ENCODE measurements at places on chromosomes 7 and 10.

GRCh38 chr7:66047426-66047825 lies 28.2 kb upstream of the ASL start:
- DNase-seq = no peak

DNA sequence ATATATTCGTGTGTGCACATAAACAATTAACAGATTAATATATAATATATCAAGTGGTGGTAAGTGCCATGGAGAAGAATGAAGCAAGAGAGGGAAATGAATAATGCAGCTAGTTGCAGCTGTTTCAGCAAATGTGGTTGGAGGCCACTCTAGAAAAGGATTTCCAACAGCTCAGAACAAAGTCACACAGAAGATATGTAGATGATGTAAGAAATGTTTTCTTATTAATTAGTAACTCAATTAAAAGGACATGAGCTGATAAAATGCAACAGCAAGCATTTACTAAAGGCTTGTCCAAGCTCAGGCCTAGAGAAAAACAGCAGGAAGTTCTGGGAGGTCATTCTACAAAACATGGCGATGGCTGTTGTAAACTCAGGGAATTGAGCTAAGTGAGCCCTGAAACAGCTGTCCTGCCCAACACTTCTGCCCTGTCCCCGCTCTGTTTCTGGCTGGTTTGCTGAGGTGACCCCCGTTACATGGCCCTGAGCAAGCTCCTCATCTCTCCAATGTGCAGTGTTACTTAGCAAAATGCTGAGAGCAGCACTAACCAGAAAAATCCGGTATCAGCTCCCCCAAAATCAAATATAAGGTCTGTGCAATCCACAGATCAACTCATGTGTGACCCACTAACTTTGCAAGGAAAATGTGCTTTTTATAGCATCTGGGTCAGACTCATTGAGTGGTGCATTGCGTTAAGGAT lies 23.4 kb upstream of the C10orf67 start:
- no peak for DNase-seq

GRCh38 chr10:42866115-42866995 lies 83.8 kb downstream of the BMS1 start:
- DNase-seq = no peak

- no peak for DNase-seq
Observed at GRCh38 chr7:149666360-149666945, 106.9 kb downstream of the ZNF467 start.

- no peak for DNase-seq
Observed at GRCh38 chr10:17880601-17881000, 71.1 kb upstream of the SLC39A12 start.

DNA sequence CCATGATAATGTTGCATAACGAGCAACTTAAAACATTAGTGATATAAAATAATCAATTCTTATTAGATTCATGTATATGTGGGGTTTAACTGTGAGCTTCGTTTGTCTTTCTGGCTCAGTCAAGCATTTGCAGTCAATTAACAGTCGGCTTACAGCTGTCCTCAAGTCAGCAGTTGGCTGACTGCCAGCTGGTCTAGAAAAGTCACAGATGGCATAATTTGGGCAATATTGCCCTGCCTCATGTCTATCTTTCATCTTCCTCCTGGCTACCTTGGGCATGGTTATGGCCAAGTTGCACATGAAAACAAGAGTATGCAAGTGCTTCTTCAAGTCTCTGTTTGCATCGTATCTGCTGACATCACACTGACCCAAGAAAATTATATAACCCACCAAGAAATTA lies 186.1 kb upstream of the ZWINT start:
- DNase-seq = no peak

DNA sequence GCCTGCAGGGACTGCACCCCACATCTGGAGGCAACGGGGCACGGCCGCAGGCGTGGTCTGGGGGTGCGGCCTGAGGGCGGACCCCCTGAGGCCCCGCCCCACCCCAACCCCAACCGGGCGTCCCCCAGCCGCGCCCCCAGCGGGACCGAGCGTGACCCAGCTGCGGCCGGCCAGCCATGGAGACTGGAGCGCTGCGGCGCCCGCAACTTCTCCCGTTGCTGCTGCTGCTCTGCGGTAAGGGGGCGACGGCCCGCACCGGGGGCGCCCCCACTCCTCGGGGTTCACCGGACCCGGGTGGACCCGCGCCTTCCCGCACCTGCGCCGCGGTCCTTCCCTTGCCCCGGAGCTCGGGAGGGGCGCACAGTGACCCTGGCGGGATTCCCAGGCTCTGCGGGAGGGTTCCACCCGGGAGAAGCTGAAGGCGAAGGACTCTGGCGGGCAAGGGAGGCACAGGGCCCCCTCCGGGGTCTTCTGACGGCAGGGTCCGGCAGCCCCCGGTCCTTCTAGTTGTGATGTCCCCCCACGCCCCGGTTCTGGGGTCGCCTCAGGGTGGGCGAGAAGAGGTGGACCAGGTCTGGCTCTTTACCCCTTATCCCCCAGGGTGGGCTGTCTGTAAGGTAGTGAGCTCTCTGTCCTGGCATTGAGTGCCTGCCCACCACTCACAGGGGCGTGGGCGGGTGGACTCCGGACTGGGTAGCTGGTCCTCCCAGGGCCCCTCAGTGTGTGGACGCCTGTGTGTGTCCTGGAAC lies at the start of gene RAMP3:
Gene RAMP3 (plus strand): TSS at position 139 of the 749 bp plus-strand sequence. CDS start 38 bp downstream, at position 177.
- no peak for DNase-seq

DNA sequence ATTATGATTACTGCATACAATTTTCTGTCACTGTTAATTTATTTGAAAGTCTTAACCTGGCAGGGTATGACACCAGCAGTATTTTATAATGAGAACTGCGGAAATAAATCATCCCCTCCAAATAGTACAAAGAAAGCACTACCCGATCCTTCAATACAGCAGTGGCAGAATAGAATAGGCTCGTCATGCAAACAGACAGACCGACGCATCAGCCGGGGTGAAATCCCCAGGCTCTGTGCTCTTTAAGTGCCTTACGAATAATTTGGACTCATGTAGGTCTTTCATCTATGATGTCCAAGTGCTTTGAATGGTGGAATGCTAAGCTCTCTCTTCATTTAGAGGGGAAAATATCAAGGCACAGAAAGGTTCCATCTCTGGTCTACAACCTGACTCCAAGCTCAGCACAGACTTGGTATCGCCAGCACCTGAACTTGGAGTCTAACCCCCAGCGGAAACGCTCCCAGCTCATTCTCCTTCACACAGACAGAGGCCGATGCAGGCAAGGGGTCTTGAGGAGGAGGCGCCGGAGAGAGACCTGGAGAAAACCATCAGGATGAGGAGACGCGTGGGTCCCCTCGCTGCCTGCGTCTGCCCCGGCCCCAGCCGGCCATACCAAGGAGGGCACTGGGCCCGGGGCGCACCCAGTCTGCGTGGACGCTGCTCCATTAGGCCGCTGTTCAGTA lies 568.1 kb upstream of the MKI67 start:
- no peak for DNase-seq

- DNase-seq = no peak
Observed at GRCh38 chr7:45082031-45082830, 6.5 kb downstream of the NACAD start.

DNA sequence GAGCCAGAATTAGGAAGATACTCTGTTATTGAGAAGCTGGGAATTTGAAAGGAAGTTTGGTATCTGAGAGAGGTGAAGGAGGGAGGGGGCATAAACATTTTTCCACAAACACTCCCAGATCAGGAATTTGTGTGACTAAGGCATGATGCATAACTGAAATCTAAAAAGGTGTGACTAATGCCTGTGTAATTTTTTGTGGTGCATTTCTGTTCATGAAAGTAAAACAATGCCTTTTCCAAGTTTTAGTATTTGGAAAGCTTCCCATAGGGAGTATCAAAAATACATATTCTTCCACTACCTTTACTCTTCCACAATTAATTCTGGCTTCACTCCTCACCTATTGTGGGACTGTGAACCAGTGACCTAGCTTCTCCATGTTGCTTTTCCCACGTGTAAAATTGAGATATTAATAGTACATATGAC lies 56.4 kb upstream of the CAV2 start:
- DNase-seq = no peak

DNA sequence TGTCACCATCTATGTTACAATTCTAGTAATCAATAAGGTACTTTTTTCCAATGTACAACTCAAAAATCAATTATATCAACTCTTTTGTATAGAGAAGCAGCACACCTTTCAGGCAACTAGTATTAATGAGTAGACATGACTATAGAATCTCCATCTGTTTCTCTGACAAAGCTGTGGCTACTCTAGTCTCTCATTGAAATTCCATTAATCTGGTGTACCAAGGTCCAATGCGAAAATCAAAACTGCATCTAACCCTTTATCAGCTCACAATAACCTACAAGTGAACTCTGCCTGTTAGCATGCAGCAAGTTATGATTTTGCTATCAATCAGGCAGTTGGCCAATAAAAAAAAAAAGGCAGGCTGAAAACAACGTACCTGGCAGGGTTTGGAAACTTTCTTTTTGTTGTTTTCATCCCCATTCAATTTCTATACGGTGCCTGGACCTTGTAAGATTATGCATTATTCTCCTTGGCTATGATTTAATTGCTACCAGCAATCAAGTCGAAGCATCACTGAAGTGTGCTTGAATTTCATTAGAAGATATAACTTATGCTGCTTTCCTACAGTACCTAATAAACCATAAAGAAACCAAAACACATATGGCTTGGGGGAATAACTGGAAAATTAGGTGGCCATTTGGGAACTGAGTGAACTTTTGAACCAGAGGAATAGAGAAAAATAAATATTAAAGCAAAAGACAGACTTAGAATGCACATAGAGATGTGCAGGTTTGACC lies 23.2 kb downstream of the SKAP2 start:
- DNase-seq = no peak

GRCh38 chr10:60963441-60964256 lies 19.7 kb upstream of the RHOBTB1 start:
- no peak for DNase-seq

DNA sequence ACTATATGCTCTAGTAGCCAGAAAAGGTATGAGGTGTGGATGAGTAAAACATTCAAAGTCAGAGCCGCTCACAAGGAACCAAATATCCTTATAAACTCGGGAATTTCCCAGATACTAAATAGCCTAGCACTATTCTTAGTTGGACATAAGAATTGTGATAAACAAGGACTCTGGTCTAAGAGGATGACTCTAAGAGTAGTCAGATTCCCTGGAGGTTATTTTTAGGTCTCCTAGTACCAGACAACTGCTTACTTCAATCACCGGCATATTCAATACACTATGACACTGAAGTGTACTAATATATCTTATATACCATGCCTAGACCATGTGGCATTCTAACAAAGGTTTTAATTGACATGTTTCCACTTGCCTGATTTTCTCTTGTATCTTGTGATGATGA lies 56.5 kb downstream of the LMBR1 start:
- DNase-seq = no peak

- no peak for DNase-seq
Observed at GRCh38 chr10:63646491-63646890, 125.3 kb downstream of the REEP3 start.

GRCh38 chr10:124092860-124093773 lies at the start of gene CHST15:
TSS of gene CHST15 (minus strand) at chr10:124093598. CDS start at chr10:124046212, 47,386 bp downstream.
- DNase-seq = no peak

DNA sequence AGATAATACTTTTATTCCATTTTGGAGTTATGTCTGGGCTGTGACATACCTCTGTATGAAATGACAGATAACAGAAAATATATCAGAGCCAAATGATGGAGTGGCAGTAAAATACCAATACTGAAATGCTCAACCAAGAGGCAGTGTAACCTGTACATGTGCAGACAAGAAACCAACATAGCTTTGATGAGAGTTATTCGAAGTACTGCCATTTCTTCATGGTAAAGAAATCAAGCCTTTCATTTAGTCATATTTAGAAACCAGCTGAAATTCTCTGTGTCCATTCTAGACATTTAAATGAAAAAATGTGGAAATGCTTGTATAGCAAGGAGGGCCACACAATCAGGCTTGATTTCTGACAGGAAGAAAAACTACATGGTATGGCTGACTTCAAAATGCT lies 127.1 kb upstream of the PTPRZ1 start:
- DNase-seq = no peak

DNA sequence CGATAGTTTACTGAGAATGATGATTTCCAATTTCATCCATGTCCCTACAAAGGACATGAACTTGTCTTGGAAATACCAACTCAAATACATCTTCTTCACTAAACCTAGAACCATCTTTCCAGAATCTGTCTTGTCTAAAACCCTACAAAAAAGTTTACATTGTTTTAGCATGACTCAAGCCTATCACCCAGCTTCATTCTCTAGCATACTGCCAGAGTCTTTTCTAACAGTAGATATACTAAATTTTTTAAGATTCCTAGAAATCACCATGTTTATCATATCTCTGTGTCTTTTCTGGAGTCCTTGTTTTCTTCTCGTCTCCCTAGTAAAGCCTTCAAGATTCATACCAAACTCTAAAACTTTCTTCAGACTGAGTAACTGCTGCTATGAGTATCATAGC lies 129.7 kb downstream of the SEMA3E start:
- DNase-seq = no peak

DNA sequence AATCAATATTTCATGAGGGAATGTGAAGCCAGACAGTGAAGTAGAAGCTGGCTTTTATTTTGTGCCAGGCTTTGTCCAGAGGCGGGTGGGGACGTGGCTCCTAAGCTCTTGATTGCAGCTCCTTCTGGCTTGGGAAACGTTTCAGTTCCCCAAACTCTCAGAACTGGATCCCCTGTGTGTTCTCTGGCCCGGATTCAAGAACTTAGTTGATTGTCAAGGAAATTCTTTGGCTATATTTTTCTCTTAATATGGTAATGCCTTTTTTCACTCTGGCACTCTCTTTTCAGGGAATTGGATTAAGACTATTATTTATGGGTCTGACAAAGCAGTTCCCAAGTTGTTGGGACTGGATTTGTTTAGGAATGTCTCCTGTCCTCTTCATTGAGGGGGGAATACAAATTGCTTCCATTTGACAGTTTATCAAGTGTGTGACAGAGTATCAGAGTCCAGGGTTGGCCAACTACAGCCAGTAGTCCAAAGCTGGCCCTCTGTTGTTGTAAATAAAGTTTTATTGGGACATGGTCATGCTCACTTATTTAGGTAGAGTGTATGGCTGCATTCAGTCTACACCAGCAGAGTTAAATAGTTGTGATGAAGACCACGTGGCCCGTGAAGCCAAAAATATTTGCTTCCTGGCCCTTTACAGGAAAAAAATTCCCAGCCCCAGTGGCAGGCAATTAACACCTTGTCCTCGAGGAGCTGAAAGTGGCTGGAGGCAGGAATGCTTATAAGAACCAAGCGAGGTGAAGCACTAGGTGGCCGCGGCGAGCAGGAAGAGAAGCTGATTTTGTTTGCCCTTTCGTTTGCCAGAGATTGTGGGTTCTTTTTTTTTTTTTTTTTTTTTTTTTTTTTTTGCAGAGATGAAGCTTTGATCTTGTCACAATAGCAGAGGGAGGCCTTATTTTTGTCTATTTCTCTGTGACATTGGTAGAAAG lies 34.3 kb downstream of the HTRA1 start:
- no peak for DNase-seq

- no peak for DNase-seq
Observed at GRCh38 chr10:131786756-131787605, 113.8 kb upstream of the PPP2R2D start.

DNA sequence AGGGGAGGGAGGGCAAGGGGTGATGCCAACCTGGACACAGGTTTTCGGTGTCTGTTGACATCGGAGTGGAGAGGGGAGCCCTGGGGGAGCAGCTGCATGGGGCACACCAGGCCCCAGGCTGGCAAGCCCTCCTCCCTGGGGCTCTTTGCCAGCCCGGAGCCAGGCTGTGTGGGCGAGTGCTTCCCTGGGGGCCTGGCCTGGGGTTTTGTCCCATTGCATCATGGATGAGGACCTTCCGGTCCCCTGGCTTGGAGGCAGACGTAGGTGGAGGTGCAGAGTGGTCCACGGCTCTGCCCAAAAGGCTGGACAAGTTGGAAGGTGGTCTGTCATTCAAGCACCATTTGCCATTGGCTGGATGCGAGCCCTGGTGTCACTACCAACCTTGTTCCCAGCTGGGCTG lies 34.8 kb downstream of the ZMIZ1 start:
- DNase-seq = no peak
